Brain (organoid and tissue), 16 donors: ENCODE measurements at places on chromosomes 3 and 15.

DNA sequence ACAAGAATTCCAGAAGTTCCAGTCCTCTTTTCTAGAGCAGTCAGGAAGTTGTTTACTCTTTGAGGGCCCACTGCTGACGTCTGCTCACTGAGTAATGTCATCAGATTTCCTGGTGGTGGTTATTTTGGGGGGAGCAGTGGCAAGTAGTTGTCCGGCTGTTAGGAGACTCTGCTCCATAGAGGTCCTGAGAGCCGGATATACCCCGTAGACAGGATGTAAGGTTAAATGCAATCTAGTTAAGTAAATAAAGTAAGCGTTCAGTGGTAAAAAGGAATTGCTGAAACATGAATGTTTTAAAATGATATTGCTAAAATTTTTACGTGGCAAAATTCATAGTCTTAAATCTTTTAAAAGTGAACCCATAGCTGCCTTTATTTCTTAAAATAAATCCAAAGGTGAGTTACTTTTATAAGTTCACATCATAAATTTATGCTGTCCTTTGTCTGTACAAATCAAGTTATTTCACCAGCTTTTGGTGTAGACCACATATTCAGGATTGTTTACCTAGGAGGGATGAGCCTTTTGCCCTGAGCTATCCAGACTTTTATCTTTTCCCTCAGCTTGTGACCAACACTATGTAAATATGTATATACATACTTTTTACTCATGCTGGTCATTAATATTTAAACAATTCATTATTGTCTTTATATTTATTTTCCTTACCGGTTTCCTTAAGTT, 65.8 kb downstream of the PDE8A start:
- no peak for DNase-seq

DNA sequence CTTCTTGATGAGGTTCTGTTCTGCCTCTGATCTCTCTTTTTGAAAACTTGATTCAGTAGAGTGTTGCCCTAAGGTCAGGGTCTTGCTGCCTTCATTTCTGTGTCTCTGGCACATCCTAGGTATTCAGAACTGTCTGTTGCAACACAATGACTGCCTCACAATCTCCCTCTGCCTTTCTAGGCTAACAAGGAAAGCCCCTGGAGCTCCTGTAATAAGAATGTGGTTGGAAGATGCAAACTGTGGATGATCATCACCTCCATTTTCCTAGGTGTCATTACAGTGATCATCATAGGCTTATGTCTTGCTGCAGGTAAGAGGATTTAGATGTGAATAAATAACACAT, 7.0 kb downstream of the C3orf52 start:
- DNase-seq: no peak

DNA sequence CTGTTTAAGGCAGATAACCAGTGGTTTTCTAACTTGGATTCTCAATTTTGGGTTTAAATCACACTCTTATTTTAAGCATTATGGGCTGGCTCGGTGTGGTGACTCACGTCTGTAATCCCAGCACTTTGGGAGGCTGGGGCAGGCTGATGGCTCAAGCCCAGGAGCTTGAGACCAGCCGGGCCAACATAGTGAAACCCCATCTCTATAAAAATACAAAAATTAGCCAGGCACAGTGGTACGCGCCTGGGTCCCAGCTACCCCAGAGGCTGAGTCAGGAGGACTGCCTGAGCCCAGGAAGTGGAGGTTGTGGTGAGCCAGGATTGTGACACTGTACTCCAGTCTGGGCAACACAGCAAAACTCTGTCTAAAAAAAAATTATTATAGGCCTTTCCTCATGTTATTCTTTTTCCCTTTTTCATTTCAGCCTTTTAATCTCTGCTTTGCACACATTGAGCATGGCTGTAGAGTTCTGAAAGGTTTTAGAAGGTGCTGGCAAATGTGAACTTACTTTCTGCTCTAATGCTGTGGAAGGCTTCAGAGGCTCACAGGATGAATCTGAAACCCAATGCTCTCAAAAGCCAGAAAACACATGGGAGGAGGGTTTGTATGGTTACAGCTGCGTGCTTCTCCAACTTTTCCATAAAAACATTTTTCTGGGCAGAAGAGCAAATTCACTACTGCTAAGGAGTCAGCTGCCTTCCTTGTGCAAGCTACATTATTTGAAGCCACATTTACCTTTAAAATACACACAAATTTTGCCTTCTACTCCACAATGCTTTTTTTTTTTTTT, 32.5 kb downstream of the CHAC1 start:
- DNase-seq: no peak

GRCh38 chr3:9214185-9214584, 35.3 kb downstream of the SRGAP3 start:
- DNase-seq: no peak

- no peak for DNase-seq
Observed at GRCh38 chr3:154602241-154602640, 172.3 kb upstream of the GPR149 start.

DNA sequence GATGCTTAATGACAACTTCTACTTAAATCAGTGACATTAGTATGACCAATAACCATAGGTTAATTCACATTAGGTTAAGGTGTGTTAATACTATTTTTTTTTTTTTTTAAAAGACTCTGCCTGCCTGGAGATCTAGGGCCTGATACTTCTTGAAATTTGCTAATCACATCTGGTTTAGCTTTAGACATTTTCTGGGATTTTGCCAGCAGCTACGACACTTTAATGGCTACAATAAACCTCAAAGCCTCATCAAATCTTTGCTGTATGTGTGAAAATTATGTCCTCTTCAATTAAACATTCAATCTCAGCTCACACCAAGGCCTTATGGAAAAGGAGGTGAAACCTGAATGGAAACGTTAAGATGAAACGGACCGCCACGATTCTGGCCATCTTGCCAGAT, 167.9 kb downstream of the GREM1 start:
- DNase-seq: no peak

DNA sequence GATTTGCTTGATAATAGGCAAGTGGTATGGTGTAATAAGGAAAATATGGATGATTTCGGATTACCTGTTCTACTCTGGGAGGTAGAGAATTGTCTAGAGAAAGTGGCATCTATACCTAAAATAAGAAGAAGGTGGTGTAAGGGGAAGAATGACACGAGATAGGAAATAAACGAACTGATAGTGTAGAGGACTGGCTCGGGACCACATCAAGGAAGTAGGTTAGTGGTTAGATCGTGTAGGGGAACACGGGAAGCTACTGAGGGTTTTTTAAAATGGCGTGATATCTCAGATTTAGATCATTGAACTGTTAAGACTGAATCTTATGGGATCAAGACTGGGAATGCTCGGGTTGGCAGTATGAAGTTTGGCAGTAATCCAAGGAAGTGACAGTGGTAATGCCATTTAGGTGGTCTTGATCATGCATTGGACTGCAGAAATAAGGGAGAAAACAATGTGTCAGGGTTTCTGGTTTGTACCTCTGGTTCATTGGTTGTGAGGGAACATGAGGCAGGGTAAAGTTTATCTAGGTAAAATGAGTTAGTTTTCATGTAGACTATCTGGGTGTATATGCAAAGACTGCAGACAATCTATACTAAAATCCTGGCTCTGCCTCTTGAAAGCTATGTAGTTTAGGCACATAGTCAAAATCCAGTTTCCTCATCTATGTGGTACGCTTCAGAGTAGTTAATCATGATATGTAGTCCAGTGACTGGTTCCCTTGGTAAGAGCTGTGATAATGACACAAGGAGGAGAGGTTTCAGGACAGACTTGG, 7.4 kb downstream of the RPL14 start:
- no peak for DNase-seq

DNA sequence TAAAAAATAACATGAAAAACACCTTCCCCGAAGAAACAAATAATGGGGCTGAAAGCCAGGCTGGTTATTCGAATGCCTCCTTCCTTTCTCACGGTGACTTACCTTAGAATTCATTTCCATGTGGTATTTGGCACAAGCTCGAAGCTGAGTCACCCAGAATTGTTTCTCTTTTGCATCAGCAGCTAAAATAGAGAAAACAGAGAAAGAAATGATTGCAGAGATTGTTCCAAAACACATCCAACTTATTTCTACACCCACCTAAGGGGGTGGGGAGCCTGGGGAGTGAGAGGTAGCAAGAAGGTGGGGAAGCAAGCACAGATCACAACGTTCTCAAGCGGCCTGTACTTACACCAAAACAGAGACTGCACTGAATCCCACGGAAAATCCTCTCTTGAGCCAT, 104.7 kb downstream of the OSBPL10 start:
- no peak for DNase-seq

DNA sequence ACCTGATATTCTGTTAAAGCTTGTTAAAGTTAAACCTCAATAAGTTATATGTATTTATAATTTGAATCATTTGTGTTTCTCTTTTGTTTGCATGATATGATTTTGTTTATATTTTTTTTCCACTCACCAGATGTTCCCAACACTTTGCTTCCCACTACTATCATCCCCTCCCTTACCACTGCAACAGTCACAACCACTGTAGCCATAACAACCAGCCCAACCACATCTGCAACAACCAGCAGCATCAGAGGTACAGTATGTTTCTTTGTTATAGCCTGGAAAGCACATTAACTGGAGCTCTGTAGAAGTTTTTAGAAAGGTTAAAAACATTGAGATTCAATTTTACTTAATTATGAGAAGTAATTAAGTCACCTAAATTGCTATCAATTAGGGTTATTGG, 1011.9 kb downstream of the VGLL3 start:
- DNase-seq: peak; percentile 39

DNA sequence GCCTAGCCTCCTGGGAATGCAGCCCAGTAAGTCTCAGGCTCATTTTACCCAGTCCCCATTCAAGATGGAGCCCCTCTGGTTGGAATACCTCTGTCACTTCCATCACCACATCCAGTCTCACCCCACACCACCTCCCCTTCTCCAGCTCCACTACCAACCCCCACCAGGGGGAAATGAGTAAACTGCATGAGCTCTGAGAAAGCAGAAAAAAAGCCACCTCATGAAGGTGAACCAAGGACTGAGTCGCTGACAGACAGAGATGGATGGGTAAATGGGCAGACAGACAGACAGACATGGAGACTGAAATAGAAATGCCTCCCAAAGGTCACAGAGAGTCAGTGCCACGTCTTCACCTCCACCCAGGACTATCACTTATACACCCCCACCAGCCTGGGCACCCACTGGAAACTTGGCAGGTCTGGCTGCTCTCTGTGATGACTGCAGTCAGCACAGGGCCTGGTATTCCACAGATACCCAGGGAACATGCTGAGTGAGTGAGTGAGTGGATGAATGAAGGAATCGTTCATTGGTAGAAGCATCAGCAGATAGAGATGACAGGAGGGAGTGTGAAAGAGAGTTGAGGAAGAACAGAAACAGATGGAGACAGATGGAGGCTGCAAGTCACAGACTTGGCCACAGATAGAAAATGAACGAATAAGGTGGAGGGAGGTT, 4.9 kb upstream of the LOXL1 start:
- peak; percentile 90 for DNase-seq

- no peak for DNase-seq
Observed at GRCh38 chr15:92981333-92981732, 81.2 kb downstream of the CHD2 start.

GRCh38 chr3:46742992-46743585, 25.4 kb upstream of the PRSS50 start:
- DNase-seq: no peak

- peak; percentile 53 for DNase-seq
Observed at GRCh38 chr15:73393336-73393735, 24.6 kb upstream of the HCN4 start.

DNA sequence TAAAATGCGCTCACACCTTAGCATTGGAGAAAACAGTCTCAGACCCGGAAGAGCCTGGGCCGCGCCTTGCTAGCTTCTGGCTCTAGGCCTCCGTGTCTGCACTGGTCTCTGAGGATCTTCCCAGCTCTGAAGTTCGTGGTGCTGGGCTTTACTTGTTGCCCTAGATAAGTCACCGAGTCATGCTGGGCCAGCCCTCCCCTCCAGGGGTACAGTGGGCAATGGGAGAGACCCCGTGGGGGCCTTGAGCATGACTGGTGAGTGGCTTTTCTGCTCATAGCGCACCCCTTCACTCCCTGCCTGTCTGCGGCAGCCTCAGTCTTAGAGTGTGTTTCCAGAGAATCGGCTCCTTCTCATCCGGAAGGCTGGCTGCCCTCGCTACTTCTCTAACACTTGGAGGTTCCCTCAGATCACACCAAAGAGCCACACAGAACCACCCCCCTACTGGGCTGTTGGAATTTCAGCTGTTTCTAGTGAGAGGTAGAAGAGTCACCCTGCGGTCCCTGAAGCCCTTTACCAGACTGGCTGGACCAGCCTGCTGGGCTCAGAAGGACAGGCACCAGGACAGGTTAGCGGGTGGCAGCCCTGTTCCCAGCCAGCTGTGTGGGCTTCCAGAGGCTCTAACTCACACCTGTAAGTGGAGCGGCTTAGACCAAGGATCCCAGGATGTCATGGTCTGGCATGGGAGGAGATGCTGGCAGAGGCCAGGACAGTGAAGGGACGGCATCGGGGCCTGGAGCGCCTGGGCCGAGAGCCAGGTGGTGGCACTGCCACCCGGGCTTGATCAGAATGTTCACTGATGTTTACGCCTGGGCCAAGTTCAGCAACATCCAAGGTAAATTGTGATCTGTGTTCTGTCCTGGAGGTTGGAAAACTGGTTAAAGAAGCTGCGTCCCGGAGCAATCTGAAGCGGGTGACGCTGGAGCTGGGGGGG, 17.9 kb downstream of the ALDH1A3 start:
- no peak for DNase-seq

GRCh38 chr3:128195802-128196201, 42.5 kb downstream of the EEFSEC start:
- DNase-seq: no peak

DNA sequence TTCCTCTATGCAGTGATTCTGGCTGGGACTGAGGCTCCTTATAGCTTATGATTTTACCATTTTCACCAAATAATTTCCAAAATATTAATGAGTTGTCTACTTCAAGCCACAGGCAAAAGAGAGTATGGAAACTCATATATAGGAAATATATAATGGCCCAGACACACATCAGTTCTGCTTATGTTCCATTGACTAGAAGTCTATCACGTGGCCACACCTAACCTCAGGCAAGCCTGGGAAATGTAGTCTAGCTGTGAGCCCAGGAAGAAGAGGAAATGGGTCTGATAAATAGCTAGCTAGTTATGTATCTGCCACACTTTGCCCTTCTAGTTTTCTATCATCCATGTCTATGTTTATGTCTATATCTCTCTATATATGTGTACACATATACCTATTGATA, 195.1 kb downstream of the OTOL1 start:
- no peak for DNase-seq
